Stimulated activated CD8-positive, alpha-beta memory T cell treated with anti-CD3 and anti-CD28 coated beads, Interleukin-15, amount 100 ng/mL, for 4 hours (primary cell): ENCODE measurements at places on chromosomes 13 and 19.

DNA sequence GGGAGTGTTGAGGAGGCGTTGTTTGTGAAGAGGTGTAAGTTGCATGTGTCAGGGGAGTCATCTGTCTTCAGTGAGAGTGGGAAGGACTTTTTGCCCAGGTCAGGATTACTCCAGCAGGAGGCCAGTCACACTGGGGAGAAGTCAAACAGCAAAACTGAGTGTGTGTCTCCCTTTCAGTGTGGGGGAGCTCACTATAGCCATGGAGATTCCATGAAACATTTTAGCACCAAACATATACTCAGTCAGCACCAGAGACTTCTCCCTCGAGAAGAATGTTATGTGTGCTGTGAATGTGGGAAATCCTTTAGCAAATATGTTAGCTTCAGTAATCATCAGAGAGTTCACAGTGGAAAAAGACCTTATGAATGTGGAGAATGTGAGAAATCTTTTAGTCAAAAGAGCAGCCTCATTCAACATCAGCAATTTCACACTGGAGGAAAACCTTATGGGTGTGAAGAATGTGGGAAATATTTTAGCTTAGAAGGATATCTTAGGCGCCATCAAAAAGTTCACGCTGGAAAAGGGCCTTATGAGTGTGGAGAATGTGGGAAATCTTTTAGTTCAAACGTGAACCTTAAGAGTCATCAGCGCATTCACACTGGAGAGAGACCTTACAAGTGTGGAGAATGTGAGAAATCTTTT lies 8.4 kb upstream of the ZNF587 start:
- no peak for DNase-seq

GRCh38 chr19:57389730-57390598 lies at the start of gene ZNF548:
TSS of gene ZNF548 (plus strand) at chr19:57389854. CDS start at chr19:57390100, 246 bp downstream.
- peak; percentile 97 for DNase-seq

GRCh38 chr19:58150328-58150921 lies at the start of gene ZNF329:
TSS of gene ZNF329 (minus strand) at chr19:58150789. CDS start at chr19:58129503, 21,286 bp downstream.
- DNase-seq: peak; percentile 82

GRCh38 chr19:29620931-29621351 lies 14.9 kb downstream of the POP4 start:
- DNase-seq: peak; percentile 39
